ENCODE measurements at places on chromosomes 5 and 9.

DNA sequence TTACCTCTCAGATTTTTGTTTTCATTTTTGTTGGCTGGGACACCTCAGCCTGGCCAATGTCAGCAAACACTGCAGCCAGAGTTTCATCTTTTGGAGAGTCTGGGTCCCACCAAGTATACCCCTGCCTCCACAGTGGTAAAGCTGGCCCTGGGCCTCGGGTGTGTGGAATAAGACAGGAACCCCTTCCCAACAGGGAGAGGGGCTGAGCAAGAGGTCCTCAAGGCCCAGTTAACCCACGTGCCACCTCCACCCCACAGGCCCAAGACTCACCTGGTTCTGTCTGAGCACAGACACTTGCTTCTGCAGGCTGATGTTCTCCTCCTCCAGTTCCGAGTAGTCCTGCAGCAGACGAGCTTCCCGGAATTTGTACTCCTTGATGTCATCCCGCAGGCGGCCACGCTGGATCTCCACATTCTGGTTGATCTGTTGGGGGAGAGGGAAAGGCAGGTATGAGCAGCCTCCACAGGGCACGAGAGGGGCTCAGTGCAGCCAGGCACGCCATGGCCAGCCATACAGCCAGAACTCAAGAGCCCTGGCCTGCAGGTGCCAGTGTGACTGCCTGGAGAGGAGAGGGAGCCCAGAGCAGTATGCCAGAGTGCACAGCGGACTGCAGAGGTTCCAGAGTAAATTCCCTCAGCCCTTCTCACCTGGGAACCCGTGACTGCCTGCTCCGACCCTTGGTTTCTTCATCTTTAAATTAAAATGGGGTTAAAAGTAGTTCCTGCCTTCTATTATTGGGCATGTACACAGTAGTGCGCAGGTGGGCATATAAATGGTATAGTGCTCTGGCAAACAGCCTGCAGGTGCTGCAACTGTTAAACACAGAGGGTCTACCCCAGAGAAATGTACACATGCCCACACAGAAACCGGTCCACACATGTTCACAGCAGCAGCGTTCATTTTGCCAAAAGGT is 42.0 kb downstream of the BICD2 start:
- no peak for DNase-seq

DNA sequence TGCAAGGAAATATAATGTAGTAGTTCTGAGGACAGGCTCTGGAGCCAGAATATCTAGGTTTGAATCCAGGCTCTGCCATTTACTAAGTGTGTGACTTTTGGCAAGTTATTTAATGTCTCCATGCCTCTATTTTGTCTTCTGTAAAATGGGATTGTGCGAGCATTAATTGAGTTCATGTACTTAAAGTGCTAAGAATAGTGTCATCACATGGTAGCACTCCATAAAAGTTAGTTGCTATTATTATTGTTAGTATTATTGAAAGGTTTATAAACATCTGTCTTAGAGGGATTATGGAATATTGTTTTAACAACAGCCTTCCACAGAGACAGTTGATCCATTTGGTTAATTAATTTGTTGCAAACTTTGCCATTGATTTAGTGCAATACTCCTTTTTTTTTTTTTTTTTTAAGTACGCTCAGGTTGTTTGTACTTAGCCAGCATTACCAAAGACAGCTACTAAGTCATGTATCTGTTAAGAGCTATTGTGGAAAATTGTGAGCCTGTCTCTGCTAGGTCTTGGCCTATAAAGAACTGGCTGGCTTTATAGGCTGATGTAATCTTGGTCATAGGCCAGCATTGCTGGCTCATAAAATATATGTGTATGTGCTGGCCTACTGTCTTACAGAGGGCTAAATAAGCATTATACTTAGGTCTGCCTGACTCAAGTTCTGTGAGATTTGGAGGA is 174.7 kb downstream of the WDR70 start:
- DNase-seq, result no peak

DNA sequence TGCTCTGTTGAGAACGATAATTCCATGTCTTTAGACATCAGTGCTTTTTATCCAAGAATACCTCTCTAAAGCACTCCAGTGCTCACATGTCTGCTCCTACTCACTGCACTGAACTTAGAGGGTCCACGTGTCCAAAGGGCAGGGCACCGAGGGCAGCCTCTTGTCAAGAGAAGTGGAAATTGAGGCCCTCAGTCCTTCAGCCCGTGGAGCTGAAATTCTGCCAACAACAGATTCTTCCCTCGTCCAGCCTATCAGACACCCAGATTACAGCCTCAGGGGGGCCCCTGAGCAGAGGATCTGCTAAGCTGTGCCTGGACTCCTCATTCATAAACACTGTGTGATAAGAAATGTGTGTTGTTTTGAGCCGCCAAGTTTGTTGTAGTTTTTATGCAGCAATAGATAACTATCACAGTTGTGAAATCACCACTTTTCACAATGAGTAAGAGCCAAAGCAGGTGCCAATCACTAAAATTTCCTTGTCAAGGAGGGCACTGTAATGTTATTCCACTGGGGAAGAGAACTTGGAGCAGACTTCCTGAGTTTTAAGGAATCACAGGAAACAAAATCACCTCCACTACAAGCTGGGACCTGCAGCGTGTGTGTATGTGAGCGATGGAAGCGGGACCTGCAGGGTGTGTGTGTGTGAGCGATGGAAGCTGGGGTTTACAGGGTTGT is 58.8 kb upstream of the IGFBPL1 start:
- DNase-seq, result no peak

GRCh38 chr5:107853696-107854095 is 183.0 kb upstream of the EFNA5 start:
- no peak for DNase-seq

GRCh38 chr5:56951126-56951945 is 587 bp downstream of the MIER3 start:
- DNase-seq, result peak; percentile 16

GRCh38 chr5:77514457-77514856 is 22.3 kb upstream of the WDR41 start:
- no peak for DNase-seq

DNA sequence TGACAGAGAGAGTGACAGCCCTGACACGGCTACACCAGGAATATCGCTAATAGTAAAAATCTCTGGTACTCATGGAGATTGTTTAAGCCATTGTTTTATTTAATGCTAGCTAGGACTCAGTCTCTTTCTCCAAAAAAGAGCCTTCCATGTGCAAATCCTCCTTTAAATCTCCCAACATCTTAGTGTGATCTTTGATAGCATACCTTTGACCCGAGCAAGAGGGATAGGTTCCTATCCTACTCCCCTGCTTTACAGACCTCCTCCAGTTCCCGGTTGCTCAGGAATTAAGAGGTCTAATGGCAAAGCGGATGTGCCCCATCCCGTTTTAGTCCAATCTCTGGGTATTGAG is 663 bp upstream of the FRMD3 start:
- DNase-seq, result no peak

DNA sequence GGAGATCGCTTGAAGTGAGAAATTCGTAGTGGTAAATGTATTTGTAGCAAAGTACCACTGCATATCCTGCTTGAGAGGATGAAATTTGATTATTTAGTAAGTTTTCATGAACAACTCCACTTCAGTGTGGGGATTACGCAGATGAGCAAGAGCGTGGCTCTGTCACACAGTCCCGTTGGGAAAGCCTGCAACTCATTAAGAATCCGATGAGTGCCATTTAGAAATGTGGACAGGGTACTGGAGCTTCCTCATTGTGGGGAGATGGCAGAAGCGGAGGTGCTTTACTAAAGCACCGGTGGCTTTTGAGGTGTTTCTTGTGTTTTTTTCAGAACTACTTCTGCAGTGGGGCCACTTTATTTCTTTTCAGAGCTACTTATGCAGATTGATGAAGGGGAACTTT is 1.4 kb downstream of the TJP2 start:
- DNase-seq, result no peak

GRCh38 chr9:97990259-97990658 is 7.1 kb downstream of the ANP32B start:
- DNase-seq, result no peak
